ENCODE measurements at places on chromosomes 12 and 14.
A peak's percentile ranks its signal among the peaks of the same experiment; 100 is the strongest.

- no peak for DNase-seq
- no peaks in the 10 kb centered on the region for H3K36me3 ChIP-seq
- no peak overlapping the region for H3K27ac ChIP-seq
- H3K4me3 ChIP-seq: no peak overlapping the region
- no peaks in the 10 kb centered on the region for H3K4me1 ChIP-seq
Observed at GRCh38 chr12:28973491-28973890, 175.6 kb upstream of the FAR2 start.

GRCh38 chr12:6377667-6377994 lies 2.3 kb upstream of the SCNN1A start:
- no peaks in the 10 kb centered on the region for H3K36me3 ChIP-seq
- H3K4me1 ChIP-seq: no peaks in the 10 kb centered on the region
- H3K4me3 ChIP-seq: no peak overlapping the region
- no peak for DNase-seq
- H3K27me3 ChIP-seq: no peaks in the 10 kb centered on the region

- H3K27ac ChIP-seq: peak overlapping the region; percentile 70
- peak; percentile 69 for DNase-seq
- no peak overlapping the region for H3K4me3 ChIP-seq
- H3K36me3 ChIP-seq: no peaks in the 10 kb centered on the region
- no peaks in the 10 kb centered on the region for H3K27me3 ChIP-seq
- peaks cover 18% of the 10 kb centered on the region for H3K4me1 ChIP-seq
Observed at GRCh38 chr12:57372233-57372632, 58.6 kb downstream of the R3HDM2 start.

GRCh38 chr12:541676-542324 lies 82.1 kb downstream of the B4GALNT3 start:
- peak overlapping the region; percentile 65 for H3K27ac ChIP-seq
- DNase-seq: no peak
- H3K4me1 ChIP-seq: peaks cover 15% of the 10 kb centered on the region
- H3K36me3 ChIP-seq: no peaks in the 10 kb centered on the region
- H3K4me3 ChIP-seq: no peak overlapping the region

DNA sequence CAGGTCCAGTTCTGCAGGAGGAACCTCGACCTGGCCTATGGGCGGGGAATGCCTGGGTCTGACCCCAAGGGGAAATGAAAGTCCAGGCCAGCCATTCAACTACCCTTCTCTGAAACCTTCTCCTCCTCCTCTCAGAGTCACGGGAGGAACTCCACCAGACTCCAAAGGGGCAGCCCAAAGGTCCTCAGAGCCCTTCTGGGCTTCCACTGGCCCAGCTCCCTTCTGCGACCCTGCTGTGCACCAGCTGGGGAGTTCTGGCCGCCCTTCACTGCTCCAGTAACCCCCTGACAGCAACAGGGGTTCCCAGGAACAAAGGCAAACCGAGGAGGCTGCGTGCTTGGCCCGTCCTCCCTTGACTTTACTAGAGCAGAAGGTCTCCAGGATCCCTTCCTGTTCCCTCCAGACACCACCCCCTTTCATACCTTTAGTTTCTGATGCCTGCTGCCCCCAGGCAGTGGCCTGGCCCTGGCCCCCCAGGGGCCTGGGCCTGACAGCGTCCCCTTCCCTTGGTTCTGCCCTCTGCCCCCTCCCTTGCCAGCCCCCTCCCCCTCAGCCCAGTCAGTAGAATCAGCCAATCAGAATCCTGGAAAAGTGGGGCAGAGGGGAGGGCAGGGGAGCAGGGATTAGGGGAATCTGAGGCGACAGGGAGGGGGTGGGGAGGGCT lies 850 bp upstream of the ZNF385A start:
- no peak overlapping the region for H3K4me3 ChIP-seq
- no peaks in the 10 kb centered on the region for H3K36me3 ChIP-seq
- no peaks in the 10 kb centered on the region for H3K27me3 ChIP-seq
- peak overlapping the region; percentile 9 for H3K27ac ChIP-seq
- no peak for DNase-seq

GRCh38 chr12:69987579-69988091 lies 162.6 kb downstream of the MYRFL start:
- H3K27ac ChIP-seq: peak overlapping the region; percentile 79
- peak overlapping the region; percentile 43 for H3K4me3 ChIP-seq
- peaks cover 3% of the 10 kb centered on the region for H3K4me1 ChIP-seq
- H3K36me3 ChIP-seq: no peaks in the 10 kb centered on the region
- no peaks in the 10 kb centered on the region for H3K27me3 ChIP-seq

DNA sequence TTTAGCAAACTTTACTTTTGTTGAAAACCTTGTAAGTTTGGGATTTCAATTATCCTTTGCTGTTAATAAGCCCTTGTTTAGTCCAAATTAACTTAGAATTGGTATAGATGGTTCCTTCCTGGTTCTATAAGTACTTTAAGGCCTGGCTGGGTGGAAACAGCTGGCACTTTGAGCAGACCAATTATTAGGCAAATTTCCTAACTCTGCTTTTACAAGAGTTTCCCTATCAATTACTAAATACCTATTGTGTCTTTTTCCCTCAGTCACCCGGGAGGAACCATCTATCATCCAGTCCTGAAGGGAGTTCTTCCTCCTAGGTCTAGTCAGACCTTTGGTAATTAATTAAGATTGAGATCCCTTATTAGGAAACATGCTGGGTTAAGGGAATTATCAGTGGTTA lies 138.0 kb downstream of the SLC38A6 start:
- no peaks in the 10 kb centered on the region for H3K36me3 ChIP-seq
- H3K27ac ChIP-seq: no peak overlapping the region
- H3K4me1 ChIP-seq: no peaks in the 10 kb centered on the region
- DNase-seq: no peak
- no peaks in the 10 kb centered on the region for H3K27me3 ChIP-seq

- no peaks in the 10 kb centered on the region for H3K36me3 ChIP-seq
- H3K4me3 ChIP-seq: no peak overlapping the region
- peaks cover 11% of the 10 kb centered on the region for H3K4me1 ChIP-seq
- no peak overlapping the region for H3K27ac ChIP-seq
Observed at GRCh38 chr14:31479027-31479426, 8.8 kb downstream of the GPR33 start.

GRCh38 chr14:59919570-59920377 lies at the start of gene LRRC9:
Gene LRRC9 (plus strand): TSS chr14:59920144.
- no peak within 1 kb of the TSS for H3K27ac ChIP-seq
- H3K4me1 ChIP-seq: no peaks in the 10 kb centered on the region
- no peaks in the 10 kb centered on the region for H3K36me3 ChIP-seq
- DNase-seq: no peak
- H3K4me3 ChIP-seq: peak within 1 kb of the TSS; percentile 56

DNA sequence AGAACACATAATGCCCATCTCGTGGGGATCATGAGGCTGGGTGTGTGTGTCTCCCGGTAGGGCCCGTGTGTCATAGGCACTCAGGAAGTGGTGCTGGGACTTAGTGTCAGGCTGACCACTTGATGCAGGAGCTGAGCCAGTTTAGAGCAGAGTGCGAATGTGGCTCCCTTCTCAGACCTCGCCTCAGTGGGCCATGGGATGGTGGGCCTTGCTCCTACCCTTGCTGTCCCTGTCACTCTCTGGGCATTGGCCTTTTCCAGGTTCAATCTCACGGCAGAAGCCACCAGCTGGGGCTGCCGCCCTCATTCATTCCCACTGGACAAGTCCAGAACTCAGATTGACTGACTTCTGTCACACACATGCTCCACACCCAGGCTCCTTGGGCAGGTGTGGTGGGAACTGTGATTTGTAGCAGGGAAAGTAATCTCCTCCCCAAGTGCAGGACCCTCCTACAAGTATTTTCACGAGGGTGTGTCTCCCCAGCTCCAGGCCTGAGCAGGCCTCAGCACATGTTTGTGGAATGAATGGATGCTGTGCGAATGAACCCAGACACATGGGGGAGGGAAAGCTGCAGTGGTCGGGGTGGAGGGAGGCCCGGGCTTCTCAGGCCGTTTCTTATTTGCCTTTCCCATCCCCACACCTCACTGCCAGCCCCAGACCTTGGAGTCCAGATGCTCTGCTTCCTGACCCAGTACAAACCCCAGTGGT lies 54.9 kb downstream of the BEGAIN start:
- H3K4me3 ChIP-seq: no peak overlapping the region
- H3K36me3 ChIP-seq: peaks cover 9% of the 10 kb centered on the region
- peak; percentile 59 for DNase-seq
- H3K27ac ChIP-seq: no peak overlapping the region
- no peaks in the 10 kb centered on the region for H3K4me1 ChIP-seq

GRCh38 chr12:71447691-71448132 lies 8.1 kb downstream of the LGR5 start:
- no peaks in the 10 kb centered on the region for H3K4me1 ChIP-seq
- DNase-seq: no peak
- no peaks in the 10 kb centered on the region for H3K27me3 ChIP-seq
- peak overlapping the region; percentile 20 for H3K4me3 ChIP-seq
- H3K36me3 ChIP-seq: no peaks in the 10 kb centered on the region

- no peaks in the 10 kb centered on the region for H3K36me3 ChIP-seq
- H3K27ac ChIP-seq: no peak overlapping the region
- peak; percentile 46 for DNase-seq
- H3K27me3 ChIP-seq: no peaks in the 10 kb centered on the region
- H3K4me1 ChIP-seq: no peaks in the 10 kb centered on the region
- no peak overlapping the region for H3K4me3 ChIP-seq
Observed at GRCh38 chr12:109770861-109771670, 57.4 kb downstream of the FAM222A start.

- H3K27ac ChIP-seq: peak overlapping the region; percentile 53
- no peak for DNase-seq
- peak overlapping the region; percentile 77 for H3K4me3 ChIP-seq
- H3K4me1 ChIP-seq: peaks cover 7% of the 10 kb centered on the region
- H3K36me3 ChIP-seq: no peaks in the 10 kb centered on the region
Observed at GRCh38 chr12:42590330-42590934, 886 bp upstream of the PRICKLE1 start.

- H3K27ac ChIP-seq: no peak overlapping the region
- no peak overlapping the region for H3K4me3 ChIP-seq
- no peaks in the 10 kb centered on the region for H3K4me1 ChIP-seq
- no peaks in the 10 kb centered on the region for H3K27me3 ChIP-seq
- DNase-seq: no peak
Observed at GRCh38 chr14:76146976-76147375, 4.7 kb upstream of the GPATCH2L start.

DNA sequence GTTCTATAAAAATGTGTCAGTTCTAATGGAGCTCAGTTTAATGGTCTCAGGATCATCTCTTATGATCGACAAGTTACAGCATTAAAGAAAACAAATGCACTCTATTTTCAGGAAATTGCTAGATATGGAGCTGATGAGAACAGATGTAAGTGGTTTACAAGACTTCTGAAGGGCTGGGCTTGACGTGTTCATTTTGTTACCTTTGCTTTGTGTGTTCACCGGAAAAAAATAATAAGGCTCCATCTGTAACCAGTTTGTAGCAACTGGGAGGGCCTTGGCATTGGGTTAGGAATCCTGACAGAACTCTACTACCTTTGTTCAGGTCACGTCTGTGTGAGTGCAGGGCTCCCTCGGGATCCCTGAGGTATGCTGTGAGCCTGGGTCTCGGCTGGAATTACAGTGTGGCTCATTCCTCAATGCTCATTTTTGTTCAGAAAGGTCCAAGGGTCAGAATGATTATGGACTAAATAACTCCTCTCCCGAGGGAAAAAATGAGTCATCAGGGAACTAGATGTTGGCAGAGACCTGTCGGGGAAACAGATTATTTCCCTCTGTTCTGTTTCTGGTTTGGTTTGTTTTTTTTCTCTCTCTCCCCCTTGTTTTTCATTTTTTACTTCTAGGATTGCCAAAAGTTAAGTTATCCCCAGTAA lies 158.0 kb downstream of the SLC5A8 start:
- H3K36me3 ChIP-seq: no peaks in the 10 kb centered on the region
- no peak for DNase-seq
- no peaks in the 10 kb centered on the region for H3K4me1 ChIP-seq
- no peaks in the 10 kb centered on the region for H3K27me3 ChIP-seq
- H3K4me3 ChIP-seq: no peak overlapping the region

DNA sequence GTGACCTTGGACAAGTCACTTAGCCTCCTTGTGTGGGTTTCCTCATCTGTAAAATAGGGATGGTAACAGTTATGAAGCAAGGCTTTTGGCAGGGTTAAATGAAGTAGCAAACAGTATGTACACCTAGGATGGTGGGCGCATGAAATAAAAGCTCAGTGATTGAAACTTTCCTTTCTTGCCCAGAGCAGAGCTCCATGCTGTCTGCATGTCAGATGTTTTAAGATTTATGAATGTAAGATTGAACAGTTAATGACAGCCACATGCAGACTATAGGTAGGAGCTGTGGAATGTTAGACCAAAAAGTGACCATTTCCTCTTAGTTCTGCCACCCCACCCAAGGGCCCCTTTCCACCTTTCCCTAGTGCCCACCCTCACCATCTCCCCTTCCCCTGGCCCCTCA lies 12.1 kb downstream of the ITGB7 start:
- no peaks in the 10 kb centered on the region for H3K27me3 ChIP-seq
- no peak overlapping the region for H3K27ac ChIP-seq
- H3K36me3 ChIP-seq: peaks cover 8% of the 10 kb centered on the region
- H3K4me3 ChIP-seq: no peak overlapping the region
- DNase-seq: no peak

DNA sequence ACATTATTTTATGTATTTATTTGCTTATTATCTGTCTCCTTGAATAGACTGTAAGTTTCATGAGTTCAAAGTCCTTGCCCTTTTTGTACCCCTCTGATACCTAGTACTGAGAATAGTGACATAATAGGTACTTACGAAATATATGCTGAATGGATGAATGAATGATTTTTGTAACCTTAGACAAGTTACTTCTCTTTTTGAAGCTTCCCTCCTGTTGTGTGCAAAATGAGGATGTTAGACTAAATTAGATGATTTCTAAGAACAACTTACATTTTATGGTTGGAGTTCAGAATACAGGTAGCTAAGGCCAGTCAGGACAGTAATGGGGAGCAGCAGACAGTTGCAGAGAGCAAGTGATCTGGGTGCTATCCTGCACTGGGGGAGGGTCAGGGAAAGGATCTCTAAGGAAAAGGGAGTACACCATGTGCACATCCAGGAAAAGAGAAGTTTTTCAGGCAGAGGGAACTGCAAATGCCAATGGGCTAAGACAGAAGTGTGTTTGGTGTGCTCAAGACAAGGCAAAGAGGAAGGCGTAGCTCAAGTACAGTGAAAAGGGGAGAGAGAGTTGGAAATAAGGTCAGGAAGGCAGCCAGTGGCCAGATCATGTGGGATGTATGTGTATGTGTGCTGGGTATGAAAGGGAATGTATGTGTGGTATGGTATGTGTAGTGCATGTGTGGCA lies 59.4 kb upstream of the AMIGO2 start:
- H3K27ac ChIP-seq: peak overlapping the region; percentile 40
- peaks cover 8% of the 10 kb centered on the region for H3K4me1 ChIP-seq

- no peak overlapping the region for H3K4me3 ChIP-seq
- no peak overlapping the region for H3K27ac ChIP-seq
- H3K36me3 ChIP-seq: no peaks in the 10 kb centered on the region
- DNase-seq: no peak
Observed at GRCh38 chr14:101442451-101442850, 118.8 kb upstream of the DIO3 start.

GRCh38 chr12:948238-948637 lies 1.3 kb downstream of the RAD52 start:
- peaks cover 5% of the 10 kb centered on the region for H3K4me1 ChIP-seq
- H3K36me3 ChIP-seq: peaks cover 9% of the 10 kb centered on the region
- no peak for DNase-seq
- H3K27me3 ChIP-seq: no peaks in the 10 kb centered on the region
- H3K27ac ChIP-seq: peak overlapping the region; percentile 92
- peak overlapping the region; percentile 82 for H3K4me3 ChIP-seq

- no peaks in the 10 kb centered on the region for H3K4me1 ChIP-seq
- H3K27ac ChIP-seq: no peak overlapping the region
- no peak overlapping the region for H3K4me3 ChIP-seq
- H3K36me3 ChIP-seq: no peaks in the 10 kb centered on the region
Observed at GRCh38 chr12:129481921-129482320, 421.9 kb downstream of the TMEM132D start.

GRCh38 chr12:3274664-3275063 lies 197.5 kb downstream of the TSPAN9 start:
- H3K4me1 ChIP-seq: no peaks in the 10 kb centered on the region
- peaks cover 6% of the 10 kb centered on the region for H3K36me3 ChIP-seq
- no peak for DNase-seq
- H3K27ac ChIP-seq: no peak overlapping the region
- H3K4me3 ChIP-seq: no peak overlapping the region
- H3K27me3 ChIP-seq: no peaks in the 10 kb centered on the region
